ENCODE measurements at places on chromosomes 4 and X.

DNA sequence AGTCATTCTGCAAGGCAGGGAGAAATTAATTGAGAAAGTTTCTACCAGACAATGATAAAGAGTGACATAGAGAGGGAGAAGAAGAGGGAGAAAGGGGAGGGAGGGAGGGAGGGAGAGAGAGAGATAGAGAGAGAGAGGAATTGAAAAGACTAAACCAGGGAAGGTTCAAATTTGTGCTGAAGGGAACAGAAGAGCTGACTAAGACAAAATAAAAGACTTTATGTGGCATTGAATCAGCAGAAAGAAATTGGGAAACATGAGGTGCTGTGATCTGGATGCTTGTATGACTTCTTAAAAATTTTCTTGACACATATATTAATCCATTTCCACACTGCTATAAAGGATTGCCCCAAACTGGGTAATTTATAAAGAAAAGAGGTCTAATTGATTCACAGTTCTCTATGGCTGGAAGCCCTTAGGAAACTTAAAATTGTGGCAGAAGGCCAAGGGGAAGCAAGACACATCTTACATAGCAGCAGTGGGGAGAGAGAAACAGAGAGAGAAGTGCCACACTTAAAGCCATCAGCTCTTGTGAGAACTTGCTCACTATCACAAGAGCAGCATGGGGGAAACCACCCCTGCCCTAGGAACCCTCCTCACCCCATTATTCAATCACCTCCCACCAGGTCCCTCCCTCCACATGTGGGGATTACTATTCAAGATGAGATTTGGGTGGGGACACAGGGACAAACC, 13.5 kb upstream of the CXCL6 start:
- DNase-seq = no peak

DNA sequence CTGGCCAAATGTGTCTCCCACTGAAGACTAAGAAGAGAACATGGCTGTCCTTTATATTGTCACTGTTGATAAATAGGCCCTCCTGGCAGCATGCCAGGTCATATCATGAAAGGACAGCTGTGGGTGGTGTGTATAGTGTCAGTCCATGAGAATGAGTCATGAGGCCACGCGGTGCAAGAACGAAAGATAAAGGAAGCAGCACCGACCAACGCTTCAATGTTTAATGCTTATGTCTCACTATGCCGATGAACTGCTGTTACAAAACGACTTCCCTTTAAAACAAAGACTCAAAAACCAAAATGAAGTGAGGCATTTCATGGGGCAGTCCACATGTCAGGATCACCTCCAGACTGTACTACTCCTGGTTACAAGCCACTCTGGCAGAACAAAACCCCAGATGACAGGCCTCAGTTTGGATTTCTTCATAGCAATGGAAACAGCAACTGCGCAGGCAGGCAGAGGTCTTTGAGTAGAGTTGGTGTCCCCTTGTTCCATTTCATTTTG, 5.2 kb upstream of the TCEANC start:
- DNase-seq = peak; percentile 26

GRCh38 chr4:186584912-186585311, 29.5 kb upstream of the MTNR1A start:
- DNase-seq = no peak

- DNase-seq = peak; percentile 36
Observed at GRCh38 chr4:152100379-152101201, 339.8 kb upstream of the GATB start.

DNA sequence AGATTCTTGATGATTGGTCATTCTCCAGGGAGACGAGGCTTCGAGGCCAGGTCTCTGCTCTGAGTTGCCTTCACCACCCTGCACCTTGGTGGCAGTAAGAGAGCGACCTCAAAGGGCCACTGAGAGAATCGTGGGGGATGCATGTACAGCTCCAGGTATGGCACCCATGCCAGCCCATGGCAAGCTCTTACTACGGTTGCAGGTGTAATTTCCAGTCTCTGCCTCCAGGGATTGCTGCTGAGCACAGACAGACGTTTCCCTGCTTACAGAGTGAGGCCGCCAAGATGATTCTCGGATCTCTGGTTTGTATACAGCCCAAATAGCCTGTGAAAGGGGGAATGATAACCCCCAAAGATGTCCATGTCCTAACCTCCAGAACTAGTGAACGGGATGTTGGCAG, 16.3 kb upstream of the DRD5 start:
- no peak for DNase-seq

DNA sequence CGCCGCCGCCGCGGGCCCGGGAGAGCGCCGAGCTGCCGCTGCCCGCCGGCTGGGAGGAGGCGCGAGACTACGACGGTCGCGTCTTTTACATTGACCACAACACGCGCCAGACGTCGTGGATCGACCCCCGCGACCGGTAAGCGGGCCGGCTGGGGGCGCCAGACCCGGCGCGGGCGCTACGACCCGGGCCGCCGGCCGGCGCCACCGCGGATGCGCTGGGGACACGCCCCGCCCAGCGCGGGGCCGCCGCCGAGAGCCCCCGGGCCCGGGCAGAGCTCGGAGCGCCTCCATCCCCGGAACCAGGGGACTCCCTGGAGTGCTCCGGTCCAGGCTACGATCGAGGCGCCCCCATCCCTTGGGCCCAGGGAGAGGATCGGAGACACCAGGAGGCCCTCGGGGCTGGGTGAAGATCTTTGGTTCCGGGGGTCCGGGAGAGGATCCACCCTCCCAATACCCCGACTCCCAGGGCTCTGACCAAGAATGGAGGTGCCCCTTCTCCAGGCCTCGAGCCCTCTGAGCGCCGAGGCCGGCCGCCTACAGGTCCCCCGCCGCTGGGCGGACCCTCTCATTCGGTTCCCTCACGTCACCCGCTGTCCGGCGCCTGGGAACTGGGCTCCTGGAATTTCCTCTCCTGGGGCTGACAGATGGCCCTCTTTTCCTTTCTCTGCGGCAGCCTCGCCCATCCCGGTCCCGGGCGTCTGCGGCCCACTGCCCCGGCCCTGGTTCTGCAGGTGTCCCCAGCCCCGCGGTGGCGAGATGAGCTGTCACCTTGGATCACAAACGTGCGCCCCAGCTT, 48.8 kb downstream of the CLDN34 start:
- DNase-seq = no peak

GRCh38 chr4:153153339-153153871, 50.8 kb upstream of the TRIM2 start:
- DNase-seq = peak; percentile 20

- DNase-seq = no peak
Observed at GRCh38 chrX:69210581-69210980, 45.3 kb upstream of the PJA1 start.

DNA sequence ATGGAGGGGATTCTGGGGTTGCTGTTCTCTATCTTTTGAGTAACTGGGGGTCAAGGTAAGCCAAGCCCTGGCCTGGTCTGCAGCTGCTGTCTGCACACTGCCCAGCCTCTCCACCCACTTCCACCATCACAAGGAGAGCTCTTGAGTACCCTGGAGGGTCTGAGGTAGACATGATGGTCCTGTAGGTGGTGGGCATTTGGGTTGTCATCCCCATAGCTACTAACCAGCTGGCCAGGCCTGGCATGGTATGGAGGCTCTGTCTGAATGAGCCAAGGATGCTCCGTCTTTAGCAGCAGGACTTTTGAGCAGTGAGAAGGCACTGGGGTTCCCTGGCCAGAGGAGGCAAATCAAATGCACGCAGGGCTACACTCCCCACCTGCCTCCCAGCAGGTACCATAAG, 82.7 kb downstream of the NHSL2 start:
- DNase-seq = no peak

DNA sequence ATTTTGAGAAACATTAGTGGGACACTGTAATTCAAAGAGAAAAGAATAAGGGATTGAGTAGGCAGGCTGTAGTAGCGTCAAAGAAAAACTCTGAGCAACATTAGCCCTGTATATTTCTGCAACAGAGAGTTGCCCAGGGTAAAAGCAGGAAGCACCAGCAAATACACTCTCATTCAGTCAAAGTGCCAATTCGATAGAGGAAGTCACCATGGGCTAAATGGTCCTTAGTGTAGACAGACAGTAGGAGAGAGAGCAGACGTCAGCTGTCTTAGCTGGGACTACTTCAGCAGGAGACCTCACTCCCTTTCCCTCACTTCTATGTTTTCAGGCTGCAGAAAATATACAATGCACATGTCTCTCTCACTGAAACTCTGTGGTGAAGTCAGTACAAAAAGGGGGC, 2073.8 kb upstream of the TENM3 start:
- DNase-seq = no peak

DNA sequence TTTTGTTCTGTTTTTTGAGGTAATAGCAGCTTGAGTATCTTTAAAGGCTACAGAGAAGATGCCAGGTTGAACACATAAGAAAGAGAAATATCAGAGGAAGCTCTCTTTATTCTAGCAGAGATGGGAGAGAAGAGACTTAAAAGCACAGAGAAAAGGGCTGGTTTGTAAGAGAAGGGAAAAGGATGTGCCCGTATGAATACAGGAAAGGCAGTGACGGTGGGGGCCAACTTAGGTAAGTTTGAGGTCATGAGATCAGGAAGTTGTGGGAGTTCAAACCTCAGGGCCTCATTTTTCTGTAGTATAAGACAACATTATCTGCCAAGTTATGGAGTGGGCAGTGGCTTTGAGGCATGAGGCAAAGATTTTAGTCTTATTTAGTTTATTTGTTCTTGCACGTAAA, 121.3 kb upstream of the S100G start:
- no peak for DNase-seq

DNA sequence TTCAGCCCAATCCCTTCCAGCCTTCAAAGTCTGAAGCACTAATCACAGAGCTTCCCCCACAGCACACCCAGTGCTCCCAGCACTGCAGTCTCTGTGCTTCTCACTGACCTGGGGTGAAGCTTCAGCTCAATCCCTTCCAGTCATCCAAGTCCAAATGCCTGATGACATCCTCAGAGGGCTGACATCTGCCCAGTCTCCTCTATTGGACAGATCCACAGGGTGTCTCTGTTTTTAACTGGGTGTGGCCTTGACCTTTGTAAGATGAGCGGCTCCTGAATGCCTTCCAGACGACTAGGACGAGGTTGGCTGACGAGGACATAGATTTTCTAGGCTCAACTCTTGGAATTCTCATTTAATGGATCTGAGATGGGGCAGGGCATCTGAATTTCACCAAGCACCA, 7.6 kb upstream of the SLC2A9 start:
- DNase-seq = no peak

DNA sequence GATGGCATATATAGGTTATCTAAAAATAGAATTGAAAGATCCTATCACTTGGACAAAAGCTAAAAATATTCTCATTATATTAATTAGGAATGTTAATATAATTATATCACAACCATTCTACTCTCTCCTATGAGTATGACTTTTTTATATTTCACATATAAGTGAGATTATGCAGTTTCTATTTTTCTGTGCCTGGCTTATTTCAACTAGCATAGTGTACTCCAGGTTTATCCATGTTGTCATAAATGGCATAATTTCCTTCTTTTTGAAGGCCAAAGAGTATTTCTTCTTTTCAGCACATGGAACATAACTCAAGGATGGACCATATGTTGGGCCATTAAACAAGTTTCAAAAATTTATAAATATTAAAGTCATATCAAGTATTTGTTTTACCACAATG, 421.2 kb upstream of the CTSO start:
- no peak for DNase-seq

DNA sequence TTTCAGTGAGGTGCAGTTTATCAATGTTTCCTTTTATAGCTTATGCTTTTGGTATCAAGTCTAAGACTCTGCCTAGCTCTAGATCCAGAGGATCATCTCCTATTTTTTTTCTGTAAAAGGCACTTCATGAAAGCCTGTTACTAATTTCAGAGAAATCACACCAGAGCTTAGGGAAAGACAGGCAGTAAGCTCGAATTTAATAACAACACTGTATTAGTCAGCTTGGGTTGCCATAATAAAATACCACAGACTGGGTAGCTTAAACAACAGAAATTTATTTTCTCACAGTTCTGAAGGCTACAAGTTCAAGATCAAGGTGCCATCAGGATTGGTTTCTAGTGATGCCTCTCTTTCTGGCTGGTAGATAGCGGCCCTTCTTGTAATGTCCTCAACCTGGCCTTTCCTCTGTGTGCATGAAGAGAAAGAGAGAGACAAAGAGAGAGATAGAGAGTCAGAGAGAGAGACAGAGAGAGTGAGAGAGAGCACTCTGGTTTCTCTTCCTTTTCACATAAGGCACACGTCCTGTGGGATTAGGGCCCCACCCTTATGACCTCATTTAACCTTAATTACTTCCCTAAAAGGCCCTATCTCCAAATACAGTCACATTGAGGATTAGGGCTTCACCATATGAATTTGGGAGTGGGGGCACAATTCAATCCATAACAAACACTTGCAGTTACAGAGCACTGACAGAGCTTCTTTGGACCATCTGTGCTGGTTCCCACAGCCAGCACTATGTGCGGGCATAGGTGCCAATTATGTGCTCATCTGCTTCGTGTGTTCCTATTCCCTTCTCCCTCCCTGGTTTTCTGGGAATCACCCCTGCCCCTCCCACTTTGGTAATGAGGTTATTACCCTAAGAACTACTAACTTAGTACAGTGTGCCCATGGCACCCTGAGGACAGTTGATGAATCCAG, 114.8 kb upstream of the MED14 start:
- no peak for DNase-seq

DNA sequence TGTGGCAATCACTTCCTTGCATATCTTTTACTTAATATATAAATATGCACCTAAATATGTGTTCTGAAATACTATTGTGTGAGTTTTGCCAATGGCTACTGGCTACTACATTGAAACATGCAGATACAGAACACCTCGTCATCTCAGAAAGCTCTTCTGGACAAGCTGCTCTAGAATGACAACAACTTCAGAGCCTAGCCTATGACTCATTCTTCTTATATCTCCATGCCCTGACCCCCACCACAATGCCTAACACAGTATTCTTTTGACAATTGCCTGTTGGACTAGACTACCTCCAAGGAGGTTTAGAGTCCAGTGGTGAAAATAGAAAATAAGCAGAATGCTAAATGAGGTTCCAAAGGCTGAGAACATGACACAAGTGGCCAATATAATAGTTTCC, 17.6 kb upstream of the DMP1 start:
- no peak for DNase-seq

DNA sequence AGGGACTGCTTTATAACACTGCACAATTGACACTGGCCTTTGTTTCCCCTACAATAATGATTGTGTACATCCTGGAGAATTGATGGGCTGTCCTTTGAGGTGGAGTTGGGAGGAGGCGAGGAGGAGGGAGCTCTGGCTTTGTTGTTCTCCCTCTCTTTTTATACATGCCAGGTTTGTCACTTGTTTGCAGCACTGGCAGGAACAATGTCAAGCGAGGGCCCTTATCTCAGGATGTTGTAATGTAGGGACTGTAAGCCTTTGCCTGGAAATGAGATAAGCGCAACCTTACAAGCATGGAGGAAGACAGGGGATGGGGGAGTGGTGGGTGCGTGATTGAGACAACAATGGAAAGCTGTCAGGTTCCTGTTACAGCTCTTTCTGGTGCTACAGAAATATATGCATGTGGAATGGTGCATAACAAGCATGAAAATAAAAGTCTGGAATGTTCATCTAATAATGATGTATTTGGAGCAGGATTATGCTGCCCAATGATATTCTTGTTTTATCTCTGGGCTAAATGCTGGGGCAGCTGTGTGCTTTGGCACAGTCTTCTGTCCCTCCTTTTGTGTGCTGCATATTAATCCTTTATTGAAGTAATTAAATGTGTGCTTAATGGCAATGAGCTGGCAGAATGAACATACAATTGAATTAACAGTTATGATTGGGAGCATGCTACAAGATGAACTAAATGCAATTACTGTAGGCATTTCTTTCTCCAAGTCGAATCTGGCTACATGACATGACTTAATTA, 294.4 kb downstream of the GPAT3 start:
- no peak for DNase-seq

- DNase-seq = peak; percentile 1
Observed at GRCh38 chrX:44871931-44872820, 812 bp upstream of the KDM6A start.

- no peak for DNase-seq
Observed at GRCh38 chrX:155148724-155149537, 67.3 kb upstream of the VBP1 start.

- no peak for DNase-seq
Observed at GRCh38 chr4:150743564-150744342, 161.8 kb downstream of the MAB21L2 start.

Data from stimulated activated CD8-positive, alpha-beta memory T cell treated with anti-CD3 and anti-CD28 coated beads, Interleukin-7, amount 100 ng/mL, for 24 hours (primary cell).